Thoracic aorta (tissue), 2 donors: ENCODE measurements at places on chromosomes 7 and 10.

- DNase-seq: no peak
These were observed 50.1 kb downstream of the NOD1 start for GRCh38 chr7:30428246-30429155.

GRCh38 chr7:346116-346898 is 56.3 kb downstream of the FOXL3 start:
- no peak for DNase-seq

DNA sequence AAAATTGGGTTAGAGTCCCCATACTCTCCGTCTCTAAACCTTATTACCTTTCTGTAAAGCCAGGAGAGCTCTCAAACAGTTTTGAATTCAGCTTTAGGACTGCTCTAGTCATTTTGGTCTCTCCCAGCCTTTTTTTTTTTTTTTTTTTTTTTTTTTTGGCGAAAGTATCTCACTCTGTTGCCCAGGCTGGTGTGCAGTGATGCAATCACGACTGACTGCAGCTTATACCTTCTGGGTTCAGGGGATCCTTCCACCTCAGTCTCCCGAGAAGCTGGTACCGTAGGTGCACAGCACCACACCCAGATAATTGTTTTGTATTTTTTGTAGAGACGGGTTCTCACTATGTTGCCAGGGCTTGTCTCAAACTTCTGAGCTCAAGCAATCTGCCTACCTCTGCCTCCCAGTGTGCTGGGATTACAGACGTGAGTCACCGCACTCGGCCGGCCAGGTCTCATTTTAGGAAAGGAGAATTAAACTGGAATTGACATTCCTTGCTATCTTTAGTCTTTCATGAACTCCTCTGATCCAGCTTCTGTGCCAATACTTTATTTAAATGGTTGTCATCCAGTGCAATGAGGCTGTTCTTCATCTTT is 31.4 kb upstream of the RSU1 start:
- no peak for DNase-seq

DNA sequence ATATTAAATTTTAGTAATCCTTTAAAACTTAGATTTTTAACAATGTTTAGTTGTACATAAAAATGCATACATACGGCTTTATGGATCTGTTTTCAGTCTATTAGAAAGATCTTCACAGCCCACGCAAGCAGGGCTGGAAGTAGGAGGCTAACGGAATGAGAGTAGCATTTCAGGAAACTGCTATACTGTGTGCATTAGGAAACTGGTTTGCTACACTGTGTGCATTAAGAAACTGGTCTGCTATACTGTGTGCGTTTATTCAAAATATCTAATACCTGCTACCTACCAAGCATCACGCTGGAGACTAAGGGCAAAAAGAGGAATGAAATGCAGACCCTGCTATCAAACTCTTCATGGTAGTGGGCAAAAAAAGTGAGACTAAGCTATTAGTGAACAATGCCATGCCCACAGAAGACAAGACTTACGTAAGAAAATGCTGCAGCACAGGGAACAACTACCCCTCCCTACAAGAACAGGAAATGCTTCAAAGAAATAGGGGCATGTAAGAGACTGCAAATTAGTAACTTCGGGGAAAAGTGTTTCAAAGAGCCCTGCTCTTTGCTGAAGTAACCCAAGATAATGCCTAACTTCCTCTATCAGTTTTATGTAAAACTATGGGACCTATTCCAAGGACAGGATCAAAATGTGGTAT is 11.3 kb downstream of the RAB11FIP2 start:
- no peak for DNase-seq

- no peak for DNase-seq
These were observed 59.4 kb downstream of the SHH start for GRCh38 chr7:155752756-155753445.

- DNase-seq: no peak
These were observed 24.4 kb upstream of the ASAH2 start for GRCh38 chr10:50275650-50276235.

DNA sequence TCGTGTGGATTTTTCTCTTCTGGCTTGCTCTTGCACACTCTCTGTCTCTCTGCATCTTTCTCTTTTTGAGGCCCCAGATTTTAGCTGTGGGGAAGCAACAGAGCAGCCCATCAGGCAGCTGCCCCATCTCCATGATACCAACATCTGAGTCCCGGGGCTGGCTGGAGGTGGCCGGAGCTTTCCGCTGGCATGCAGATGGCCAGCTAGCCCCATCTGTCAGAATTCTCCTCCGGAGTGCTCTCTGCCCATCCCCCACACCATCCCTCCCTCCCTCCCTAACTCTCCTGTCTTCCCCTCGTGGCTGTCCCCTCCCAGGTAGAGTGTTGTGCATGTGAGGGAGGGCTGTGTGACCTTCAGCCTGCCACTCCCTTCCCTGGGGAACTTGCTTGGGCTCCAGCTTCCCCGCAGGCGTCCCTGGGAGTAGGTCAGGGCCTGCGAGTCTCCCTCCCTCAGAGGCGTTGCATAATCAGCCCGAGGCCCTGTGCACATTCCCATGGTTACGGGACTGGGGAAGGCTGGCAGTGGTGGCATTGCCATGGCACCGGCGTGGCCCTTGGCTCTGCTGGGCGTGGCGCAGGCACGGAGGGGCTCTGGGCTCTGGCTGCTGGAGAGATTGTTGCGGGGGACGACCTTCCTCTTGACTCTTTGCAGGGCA is 24.7 kb downstream of the GHRHR start:
- DNase-seq: no peak

GRCh38 chr7:107167483-107168232 is 1.1 kb upstream of the HBP1 start:
- peak; percentile 41 for DNase-seq

DNA sequence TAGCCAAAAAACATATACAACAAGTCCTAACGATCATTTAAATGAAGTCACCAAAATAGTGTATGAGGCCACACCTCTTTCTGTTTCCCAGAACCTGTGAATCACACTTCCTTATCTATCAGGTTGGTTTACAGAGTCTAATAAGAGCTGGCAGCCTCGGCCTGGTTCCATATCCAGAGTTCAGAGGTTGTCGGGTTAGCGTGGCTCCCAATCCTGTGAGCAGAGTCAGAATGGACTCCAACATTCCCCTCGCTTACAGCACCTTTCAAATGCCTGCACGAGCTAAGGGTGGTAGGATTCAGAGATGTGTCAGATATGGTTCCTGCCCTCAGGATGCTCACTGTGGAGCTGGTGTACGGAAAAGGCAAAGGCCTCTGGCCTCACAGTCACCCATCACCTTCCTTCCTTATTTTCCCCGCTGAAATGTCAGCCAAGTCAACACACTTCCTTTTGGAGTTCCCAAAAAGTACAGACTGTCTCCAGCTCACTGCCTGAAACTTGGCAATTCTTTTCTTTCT is 6.0 kb downstream of the IL15RA start:
- DNase-seq: no peak

DNA sequence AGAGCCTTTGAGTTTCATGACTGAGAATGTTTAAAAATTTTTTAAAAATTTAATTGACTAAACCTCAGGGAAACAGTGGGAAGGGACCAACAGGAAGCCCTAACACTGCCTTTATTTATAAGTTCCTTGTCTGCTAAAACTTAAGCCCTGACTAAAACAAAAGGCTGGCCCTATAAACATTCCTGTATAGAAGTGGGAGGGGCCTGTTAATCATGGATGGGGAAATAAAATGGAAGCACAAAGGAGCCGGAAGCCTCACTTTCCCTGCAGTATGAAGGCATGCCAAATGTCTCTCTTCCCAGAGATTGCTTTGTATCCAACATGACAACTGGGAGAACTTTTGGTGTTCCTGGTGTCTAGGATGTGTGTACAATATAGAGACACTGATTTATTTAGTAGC is 66.0 kb downstream of the VPS50 start:
- no peak for DNase-seq
